GM12892 (cell line): ENCODE measurements at places on chromosomes 7 and 10.

GRCh38 chr7:52735656-52736055 is 299.8 kb upstream of the POM121L12 start:
- no peak for DNase-seq

DNA sequence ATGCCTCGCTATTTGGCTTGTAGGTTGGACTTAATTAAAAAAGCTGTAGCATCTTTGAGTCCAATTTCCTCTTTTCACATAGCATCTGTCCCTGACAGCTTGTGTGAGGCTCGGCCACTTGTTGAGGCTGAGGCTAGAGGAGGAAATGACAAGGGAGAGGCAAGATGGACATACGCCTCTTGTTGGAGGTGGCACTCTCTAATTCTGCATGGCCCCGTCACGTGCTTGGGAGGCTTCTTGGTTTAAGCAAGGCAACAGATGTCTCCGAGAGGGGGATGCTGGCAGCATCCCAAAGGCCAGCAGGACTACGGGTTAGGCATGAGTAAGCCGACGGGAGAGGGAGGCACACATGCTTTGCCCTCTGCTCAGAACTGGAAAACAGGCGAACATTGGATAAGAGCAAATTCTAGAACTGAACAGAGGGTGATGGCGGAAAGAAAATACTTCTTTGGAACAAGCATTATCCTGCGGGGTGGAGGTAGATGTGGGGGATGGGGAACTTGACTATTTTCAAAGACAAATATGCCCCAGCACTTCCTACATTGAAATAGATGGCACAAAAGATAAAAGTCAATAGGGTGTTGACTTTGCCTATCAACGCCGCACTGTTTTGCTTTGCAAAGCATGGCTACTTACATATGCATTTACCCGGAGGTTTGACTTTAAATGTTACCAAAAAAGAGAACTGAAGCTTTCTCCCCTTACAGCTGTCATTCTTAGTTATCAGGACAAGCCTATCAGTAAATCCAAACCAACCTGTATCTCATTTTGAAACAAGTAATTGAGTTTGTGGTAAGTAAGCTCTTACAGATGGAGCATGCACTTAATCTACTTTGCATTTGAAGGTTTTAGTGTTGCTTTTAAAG is 94.8 kb downstream of the CHN2 start:
- DNase-seq: no peak

- no peak for DNase-seq
Observed at GRCh38 chr10:86327954-86328725, 38.5 kb downstream of the GRID1 start.

- no peak for DNase-seq
Observed at GRCh38 chr7:92926697-92927044, 90.3 kb upstream of the CDK6 start.
